ENCODE measurements at places on chromosomes 1 and 21. TPM values are rescaled to one million over a fixed set of nuclear protein-coding genes. Genes with fewer than 3 reads are reported as not detected.

GRCh38 chr1:115284209-115284608 is 53.8 kb downstream of the NGF start:
- DNase-seq, result no peak

DNA sequence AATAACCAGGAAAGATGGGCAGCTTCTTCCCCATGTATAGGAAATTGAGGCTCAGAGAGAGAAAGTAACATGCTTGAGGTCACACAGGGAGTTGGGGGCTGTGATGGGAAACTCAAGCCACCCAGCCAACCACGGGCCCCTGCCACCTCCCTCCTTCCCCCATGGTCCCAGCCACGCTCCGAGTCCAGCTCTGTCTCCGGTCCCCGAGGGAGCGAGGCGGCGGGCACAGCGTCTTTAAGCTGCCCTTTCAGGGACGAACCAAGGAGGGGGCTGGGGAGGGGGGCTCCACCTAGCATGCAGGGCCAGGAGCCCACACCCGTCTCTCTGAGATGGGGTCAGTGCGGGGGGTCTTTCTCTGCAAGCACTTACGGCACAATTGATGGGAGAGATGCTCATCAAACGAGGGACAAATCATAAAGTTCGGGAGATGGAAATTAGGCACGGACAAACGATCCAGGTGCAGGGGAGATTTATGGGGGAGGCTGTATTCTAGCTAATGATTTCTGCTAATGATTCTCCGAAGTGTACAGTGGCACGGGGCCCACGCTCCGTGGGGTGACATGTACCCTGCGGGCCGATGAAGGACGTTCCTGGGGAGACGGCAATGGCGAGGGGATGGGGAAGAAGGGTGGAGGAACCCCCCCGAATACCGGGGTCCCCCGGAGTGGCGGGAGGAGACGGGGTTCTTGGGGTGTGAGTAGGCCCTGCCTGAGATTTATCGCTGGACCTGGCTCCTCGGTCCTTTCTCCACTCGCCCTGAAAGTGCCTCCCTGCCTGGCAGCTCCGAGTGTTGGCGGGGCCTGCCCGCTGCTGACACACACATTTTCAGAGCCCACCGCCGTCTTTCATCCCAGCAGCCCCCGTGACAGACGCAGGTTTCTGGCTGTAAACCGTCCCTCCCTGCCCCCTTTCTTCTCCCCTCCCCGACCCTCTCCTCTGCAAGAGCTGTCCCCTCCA is 31.2 kb upstream of the CASZ1 start:
- no peak for DNase-seq

- no peak for DNase-seq
Measured at GRCh38 chr1:85705940-85706339, 2.3 kb downstream of the ZNHIT6 start.

DNA sequence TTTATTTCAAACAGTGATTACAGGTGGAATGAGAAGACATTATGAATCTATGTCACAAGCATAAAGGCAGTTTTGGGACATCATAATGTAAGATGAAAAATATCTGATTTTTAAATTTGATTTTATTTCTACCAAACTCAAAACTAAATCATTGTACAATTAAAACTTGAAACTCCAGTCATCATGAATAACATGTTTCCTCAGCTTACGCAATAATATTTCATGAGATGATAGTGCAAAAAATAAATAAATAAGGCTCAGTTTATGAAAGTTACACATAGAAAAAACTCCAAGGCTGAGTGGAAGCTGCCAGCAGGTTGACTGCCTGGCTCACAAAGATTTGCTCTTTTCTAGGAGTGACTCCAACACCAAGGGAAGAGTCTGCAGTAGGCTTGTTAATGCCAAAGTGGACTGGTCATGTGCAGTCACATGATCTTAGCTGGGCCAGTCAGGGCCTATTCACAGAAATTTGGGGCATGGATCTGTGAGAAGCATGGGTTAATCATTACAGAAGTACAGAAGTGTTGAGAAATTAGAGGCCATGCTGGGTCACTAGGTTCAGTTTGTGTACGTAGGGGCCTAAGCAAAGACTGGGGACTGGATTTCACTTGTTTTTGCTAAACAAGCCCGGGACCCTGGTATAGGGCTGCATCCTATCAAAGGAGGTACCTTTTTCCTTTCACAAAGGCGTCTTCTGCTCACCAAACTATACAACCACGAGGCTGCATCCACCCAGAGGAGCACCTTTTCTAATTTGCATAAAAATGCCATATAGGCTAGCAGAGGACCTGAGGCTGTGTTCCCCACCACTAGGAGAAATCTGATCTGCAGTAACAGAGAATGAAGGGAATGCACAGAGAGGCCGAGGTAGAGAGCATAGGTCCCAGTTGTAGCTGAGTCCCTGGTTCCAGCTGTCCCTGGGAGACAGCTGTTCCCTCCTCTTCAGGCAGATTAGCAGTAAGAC is 4.9 kb upstream of the ABCA4 start:
- DNase-seq, result peak; percentile 65

GRCh38 chr1:25858494-25858893 is 763 bp downstream of the AUNIP start:
- no peak for DNase-seq

GRCh38 chr1:194369060-194369459 is 1182.6 kb upstream of the B3GALT2 start:
- DNase-seq, result no peak

The PLEKHM2 gene
- 80.3 TPM for total RNA-seq

DNA sequence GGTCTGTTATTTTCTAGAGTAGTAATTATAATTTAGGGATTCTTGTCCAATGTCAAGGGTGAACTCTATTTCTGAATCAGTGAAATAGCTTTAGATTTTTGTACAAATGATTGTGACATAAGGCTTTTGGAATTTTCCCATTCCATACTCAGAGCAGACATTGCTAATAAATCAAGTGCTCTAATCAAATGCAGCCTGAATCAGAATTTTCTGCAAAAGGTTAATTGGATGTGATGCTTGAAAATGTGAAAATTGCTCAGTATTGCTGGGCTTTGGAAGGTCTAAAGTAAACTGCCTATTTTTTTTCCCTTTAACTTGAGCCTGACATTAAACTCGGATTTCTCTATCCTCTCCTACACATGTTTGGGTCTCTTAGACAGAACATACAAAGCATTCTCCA is 23.2 kb downstream of the SGIP1 start:
- DNase-seq, result no peak

DNA sequence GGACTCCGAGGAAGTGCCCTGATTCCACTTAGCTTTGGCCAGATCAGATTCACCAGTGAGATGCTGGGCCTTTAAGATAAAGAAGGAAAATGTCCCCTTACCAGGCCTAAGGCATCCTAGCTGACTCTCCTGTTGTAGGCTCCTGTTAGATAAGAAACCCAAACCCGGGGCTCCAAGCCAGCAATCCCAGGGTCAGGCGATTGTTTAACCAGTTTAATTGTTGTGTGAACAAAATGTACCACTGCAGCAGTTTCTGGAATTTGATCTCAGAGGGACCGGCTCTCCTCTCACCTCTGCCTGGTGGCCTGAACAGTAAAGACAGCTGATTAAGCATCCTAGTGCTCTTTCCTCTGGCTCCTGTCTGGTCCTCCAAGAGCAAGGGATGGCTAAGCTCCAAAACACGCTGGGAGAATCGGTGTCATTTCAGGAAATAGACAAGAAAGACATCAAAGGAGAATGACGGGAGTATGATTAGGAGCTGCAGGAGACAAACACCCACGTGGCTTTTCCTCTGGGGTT is 9.3 kb upstream of the KLHDC8A start:
- DNase-seq, result no peak

GRCh38 chr1:203480525-203481084 is 5.0 kb downstream of the PRELP start:
- DNase-seq, result peak; percentile 60

- no peak for DNase-seq
Measured at GRCh38 chr1:40985161-40985560, 5.7 kb downstream of the CTPS1 start.

The F3 gene
- total RNA-seq, result 5.0 TPM

DNA sequence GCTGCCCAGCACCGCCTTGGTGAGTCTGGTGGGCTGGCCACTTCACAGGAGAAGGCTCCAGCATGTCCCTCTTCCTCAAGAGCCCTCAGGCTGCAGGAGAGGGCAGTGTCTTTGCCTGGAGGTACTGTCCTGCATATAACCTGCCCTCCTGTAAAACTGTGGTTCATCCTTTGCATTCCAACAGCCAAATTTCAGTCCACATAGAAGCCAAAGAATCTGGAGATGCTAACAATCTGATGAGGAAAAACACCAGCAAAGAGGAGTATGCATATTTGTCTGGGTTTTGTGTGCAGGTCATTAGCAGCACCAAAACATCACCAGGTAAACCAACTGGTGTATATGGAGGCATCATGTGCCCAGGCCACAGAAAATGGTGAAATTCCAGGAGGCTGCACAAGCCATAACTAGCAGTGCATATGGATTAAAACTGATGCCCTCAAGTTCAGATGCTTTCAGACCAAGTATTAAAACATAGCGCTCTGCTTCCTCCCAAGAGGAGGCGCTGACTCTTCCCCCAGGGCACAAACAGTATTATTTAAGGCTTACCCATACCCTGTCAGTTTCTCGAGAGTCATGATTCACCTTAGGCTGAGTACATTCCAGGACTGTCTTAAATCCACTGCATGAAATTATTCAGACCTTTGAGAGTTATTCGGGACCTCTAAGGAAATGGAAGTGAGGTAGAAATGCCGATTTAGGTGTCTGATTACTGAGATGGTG is 150.5 kb upstream of the COA6 start:
- DNase-seq, result no peak

The RNU1-1 gene
- total RNA-seq, result not detected

DNA sequence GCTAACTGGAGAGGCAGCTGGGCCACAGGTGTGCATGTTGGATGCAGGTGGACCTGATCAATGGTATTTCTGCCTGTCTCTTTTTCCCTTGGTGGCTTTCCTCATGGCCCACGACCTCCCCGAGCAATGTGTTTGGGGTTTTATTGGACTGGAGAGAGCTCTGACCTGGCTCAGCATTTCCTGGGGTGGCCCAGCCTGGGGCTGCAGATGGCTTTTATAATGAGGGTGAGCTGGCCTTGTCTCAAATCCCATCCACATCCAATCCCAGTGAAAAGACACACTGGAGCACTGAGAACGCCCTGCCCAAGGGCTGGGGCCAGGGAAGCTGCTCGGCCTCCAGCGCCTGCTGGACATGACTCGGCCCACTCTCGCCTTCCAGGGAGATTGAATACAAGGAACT is 44.1 kb downstream of the SIM2 start:
- no peak for DNase-seq

The HIVEP3 gene
- 1.8 TPM for total RNA-seq

The IGSF3 gene
- 4.2 TPM for total RNA-seq

The EPHA2 gene
- 18.1 TPM for total RNA-seq

DNA sequence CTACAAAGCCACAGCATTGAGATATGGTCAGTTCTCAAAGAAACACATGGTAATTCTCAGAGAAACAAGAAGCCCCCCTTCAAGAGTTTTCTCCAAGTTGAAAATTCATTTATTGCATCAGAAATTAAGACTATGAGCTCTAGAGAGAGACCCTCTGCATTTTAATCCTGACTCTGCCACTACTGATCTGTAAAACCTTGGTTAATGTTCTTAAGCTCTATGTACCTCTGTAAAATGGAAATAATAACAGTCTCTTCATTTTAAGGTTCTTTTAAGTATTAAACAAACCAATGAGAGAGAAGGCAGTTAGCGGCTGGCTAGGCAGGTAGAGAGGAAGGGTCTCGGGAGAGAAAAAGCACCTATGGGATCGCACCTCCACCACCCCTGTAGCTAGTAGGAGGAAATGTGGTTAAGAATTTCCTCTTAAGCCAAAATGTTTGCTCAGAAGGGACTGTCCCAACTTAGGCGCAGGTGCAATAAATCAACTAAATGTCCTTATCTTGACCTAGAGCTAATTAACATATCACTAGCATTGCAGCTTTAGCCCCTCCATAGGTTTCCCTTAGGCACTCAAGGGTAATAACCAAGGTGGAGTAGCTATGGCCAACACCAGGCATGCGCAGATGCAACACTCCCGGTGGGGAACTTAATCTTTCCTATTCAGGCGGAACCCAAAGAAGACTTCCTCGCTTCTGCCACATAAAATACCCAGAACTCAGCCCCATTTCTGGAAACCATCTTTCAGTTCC is 1685.4 kb downstream of the MRPL39 start:
- DNase-seq, result no peak

GRCh38 chr1:192512426-192513162 is 63.0 kb upstream of the RGS1 start:
- no peak for DNase-seq

DNA sequence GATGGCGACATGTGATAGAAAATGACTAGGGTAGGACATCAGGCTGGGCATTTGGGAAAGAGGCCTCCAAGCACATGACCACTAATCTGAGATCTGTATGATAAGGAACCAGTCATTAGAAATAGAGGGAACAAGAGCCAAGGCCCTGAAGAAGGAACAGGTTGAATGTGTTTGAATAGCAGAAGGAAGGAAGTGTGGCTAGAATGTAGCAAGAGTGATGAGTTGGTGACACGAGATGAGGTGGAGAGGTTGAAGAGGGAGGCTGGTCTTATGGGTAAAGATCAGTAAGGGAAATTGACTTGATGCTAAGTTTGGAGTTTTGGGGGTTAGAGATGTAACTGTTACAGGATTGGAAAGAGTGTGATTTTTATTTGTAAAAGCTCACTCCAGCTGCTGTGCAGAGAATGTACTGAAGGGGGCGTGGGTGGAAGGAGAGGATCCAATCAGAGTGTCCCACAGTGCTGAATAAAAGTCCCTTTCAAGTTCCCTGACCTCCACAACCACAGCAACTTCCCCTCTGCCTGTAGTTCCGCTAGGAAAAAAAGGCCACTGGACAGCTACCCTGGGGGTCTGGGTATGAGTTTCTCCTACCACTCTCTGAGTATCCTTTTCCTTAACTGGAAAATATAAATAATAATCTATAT is 295.0 kb downstream of the OMA1 start:
- DNase-seq, result no peak

DNA sequence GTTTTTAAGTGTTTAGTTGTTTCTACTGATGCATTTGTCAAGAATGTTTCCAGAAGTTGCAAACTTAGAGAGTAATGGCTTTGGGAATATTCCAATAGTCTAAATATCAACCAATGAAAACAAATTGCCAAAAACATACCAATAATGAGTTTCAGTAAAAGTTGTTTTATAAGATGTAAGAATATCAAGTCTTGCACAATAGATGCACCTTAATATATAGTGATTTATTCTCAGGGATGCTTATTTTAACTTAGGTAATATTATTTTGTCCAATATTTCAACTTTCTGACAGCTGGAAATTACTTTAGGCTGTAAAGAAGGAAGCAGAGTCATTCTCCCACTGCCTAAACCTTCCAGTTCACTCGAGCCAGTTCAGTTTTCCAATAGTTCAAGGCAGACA is 5.4 kb upstream of the NMNAT2 start:
- DNase-seq, result no peak

- peak; percentile 52 for DNase-seq
Measured at GRCh38 chr1:109620401-109620791, 759 bp downstream of the AMPD2 start.

DNA sequence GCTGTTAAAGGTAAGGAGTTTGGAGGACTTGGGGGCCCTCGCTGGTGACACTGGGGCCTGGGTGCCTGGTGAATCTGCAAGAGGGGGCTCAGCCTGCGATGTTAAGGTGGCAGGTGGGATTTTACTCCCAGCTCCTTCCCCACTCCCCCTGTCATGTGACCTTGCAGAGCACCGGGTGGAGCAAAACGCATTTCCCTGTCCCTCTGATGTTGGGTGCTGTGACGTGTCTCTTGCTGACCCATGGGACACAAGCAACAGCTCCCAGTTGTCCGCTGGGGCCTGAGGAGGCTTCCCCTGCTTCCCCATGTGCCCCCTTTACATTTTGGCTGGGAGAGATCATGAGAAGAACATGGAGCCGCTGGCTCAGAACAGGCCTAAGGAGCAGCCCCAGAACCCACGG is 319.0 kb downstream of the MATN1 start:
- DNase-seq, result no peak
